Fibroblast of skin of scalp (primary cell): ENCODE measurements at places on chromosomes 2 and 18.

GRCh38 chr18:32920796-32921787, 148.3 kb upstream of the KLHL14 start:
- peak; percentile 88 for DNase-seq

GRCh38 chr2:130391058-130391871, 35.4 kb downstream of the PTPN18 start:
- DNase-seq, result peak; percentile 82

DNA sequence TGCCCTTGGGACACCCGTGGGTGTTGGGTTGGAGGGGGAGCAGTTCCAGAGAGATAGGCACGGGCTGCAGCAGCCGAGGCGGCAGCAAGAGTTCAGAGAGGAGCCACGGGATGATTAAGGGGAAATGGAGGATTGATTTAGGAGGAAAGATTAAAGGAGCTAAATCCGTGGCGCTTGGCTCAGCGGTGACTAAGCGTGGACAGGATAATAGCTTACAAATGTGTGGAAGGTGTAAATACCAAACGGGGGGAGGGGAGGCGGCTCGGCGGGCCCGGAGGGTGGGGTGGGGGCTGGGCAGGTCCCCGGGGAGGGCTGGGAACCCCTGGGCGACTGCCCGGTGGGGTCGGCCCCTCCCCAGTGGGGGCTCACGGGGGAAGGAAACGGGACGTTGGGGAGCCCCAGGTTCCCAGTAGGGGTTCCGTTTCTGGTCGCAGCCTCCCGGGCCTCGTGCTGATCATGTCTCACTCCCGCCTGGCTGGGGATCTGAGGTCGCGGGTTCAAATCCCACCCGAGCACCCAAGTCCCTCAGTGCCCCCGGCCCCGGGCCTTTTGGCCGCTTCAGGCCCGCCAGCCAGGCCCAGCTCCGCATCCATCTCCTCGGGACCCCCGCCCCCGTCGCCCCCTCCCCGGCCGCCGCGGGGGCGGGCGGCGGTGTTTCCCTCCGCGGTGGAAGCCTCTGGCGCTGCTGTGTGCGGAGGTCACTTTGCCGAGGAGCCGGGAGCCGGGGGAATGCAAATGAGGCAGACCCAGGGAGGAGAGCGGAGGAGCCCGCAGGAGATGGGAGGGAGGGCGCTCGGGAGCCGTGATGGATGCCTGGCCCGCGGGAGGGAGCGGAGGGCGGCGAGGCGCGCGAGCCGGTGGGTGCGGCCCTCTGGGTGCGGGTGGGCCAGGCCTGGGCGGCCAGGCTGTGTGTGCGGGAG, 8.1 kb downstream of the ASIC4 start:
- DNase-seq, result peak; percentile 71

GRCh38 chr2:72924353-72925240, 7.3 kb downstream of the EMX1 start:
- no peak for DNase-seq

GRCh38 chr18:24802456-24802855, 342.0 kb downstream of the HRH4 start:
- DNase-seq, result no peak

GRCh38 chr2:71923887-71924533, 223.7 kb downstream of the CYP26B1 start:
- peak; percentile 63 for DNase-seq

- no peak for DNase-seq
Observed at GRCh38 chr2:147083664-147084063, 761.2 kb upstream of the ACVR2A start.

DNA sequence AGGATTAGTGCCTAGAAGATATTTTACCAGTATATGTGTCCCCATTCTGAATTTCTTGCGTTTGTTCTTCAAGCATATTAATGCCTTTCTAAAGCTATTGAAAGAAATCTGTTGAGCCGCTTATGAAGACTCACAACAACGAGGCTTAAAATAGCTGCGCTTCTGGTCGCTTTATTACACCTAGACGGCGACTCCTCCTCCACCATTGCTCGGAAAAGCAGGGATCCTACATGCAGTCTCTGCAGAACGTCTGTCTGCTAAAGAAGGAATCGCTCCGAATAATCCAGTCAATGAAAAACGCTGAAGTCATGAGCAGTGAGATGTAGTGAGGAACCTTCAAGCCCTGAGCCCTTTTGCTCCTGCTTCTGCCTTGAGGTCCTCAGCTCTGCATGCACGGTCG, 94.8 kb upstream of the ZNF516 start:
- no peak for DNase-seq

DNA sequence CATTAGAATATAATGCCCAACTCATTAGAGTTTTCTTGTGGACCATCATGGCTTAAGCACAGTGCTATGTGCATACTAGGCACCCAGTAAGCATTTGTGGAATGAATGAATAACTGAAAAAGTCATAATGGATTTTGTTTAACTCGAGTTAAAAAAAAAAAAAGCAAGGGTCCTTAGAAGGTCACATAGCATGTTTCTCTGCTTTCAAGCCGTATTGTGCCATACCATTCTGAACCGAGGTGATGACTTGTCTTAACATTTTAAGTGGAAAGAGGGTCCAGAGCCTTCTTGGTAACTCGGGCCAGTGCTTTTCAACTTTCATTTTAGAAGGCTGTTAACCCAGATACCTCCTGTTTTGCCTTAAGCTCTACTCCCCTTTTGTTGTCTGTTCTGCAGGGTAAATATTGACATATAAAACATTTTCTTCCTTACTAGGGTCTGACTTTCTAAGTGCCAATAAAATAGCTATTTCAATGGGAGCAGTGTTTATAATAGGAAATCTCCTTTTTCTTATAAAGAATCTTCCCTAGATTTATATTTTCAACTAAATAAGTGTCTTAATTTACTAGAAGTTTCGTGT, 787 bp upstream of the ADGRF3 start:
- peak; percentile 27 for DNase-seq

- peak; percentile 25 for DNase-seq
Observed at GRCh38 chr2:32009516-32010256, 1.1 kb downstream of the MEMO1 start.

- DNase-seq, result peak; percentile 48
Observed at GRCh38 chr2:150586858-150587257, 99.4 kb upstream of the RND3 start.

DNA sequence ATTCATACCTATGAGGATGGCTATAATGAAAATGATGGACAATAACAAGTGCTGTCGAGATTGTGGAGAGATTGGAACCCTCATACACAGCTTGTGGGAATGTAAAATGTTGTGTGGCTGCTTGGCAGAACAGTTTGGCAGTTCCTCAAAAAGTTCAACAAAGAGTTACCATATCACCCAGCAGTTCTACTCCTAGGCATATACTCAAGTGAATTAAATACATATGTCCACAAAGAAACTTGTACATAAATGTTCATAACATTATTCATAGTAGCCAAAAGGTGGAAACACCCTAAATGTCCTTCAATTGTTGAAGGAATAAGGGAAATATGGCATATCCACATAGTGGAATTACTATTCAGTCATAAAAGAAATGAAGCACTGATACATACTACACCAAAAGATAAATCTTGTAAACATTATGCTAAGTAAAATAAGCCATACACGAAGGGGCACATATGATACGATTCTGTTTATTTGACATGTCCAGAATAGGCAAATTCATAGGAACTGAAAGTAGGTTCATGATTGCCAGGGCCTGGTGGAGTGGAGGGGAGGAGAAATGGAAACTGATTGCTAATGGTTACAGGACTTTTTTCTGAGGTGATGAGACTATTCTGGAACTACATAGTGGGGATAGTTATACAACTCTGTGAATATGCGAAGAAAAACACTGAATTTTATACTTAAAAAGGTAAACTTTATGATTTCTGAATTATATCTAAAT, 92.1 kb downstream of the ADAM23 start:
- DNase-seq, result no peak

DNA sequence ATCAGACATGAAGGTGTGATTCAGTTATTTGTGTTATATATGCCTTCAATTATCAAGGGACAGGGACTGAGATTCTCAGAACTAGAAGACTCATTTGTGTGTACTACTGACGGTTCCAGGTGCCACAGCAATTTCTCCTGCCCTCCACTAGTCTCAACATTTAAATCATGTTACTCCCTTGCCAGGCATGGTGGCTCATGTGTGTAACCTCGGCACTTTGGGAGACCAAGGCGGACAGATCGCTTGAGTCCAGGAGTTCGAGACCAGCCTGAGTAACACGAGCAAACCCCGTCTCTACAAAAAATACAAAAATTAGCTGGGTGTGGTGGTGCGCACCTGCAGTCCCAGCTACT, 1.1 kb downstream of the CNDP2 start:
- DNase-seq, result no peak

DNA sequence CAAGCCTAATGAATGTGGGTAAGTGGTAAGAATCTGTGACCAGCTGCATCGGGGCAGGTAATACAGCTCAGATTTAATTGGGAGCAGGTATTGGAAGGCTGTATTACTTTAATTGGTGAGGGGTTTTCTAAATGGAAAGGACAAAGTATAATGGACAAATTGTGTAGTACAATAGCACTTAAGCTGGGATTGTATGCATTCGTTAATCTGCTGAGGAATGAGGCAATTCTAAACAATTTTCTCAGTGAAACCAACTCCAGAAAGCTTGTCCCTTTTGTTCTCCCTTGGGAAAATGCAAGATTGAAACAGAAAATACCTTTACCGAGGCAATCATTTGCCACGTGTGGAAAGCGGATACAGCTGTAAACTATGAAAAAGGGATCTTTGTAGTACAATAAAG, 801.6 kb upstream of the POU3F3 start:
- no peak for DNase-seq

GRCh38 chr2:102615620-102616436, 3.5 kb upstream of the SLC9A2 start:
- peak; percentile 65 for DNase-seq

DNA sequence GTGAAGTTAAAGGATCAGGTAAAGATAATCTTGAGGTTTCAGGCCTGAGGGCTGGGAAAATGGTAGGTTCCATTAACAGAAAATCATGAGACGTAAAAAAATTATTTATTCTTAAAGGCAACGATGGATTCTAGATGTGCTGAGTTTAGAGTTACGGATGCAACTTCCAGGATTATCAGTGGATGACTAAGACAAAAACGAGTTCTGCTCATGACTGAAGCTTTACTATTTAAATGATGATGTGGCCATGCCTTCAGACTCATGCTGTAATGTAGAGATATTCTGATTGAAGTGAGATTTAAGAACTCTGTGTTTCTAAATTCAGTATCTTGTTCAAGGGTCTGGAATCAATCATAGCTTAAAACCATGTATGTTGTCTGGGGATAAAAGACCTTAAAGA, 5.0 kb downstream of the TMEM237 start:
- DNase-seq, result no peak

GRCh38 chr2:181308766-181309515, 148.2 kb upstream of the ITGA4 start:
- DNase-seq, result peak; percentile 4

DNA sequence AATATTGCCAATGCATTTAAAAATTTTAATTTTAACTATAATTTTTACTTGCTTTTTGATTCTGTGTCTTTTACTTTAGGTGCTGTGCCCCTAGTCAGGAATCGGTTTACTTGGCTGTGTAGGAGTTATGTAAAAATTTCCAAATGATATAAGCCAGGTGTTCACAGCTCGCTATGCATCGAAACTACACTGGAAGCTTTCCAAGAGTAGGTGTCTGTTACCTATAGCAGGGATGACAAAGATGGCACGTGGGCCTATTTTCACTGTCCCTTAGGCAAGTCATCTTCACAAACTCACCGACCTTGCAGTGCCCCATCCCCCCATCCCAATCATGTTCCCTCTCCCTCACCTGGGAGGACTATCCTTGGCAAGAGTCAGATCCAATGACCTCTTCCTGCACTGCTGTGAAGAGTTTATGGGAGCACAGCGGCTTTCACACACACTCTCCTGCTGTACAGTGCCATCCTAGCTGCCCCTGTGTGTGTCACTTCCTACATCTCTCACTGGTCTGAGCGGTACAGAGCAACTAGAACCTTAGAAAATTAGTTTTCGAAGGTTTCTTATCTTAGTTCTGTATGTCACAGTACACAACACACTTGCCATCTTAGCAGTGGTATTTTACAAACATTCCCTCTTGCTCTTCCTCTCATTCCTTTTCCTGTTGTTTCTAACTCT, 49.2 kb upstream of the NAB1 start:
- no peak for DNase-seq

- no peak for DNase-seq
Observed at GRCh38 chr2:11616851-11617415, 53.1 kb downstream of the NTSR2 start.

- no peak for DNase-seq
Observed at GRCh38 chr18:40849886-40850285, 1105.1 kb upstream of the PIK3C3 start.

DNA sequence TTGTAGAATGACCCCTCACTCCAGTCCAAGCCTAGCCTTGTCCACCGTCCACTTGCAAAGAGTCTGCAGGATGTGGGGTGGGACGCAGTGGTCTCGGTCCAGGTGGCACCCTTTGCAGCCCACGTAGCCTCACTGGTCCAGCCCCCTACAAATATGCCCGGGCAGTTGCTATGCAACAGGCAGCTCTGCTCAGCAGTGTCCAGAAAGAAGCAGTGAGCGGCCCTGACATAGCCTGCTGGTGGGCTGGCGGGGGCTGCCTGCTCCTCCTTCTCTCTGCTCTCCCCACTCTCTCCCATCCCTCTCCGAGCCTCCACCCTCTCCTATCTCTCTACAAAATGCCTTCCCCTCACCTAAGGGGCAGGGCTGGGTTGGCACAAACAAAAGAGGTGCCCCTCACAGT, 233.4 kb downstream of the CELF4 start:
- no peak for DNase-seq

DNA sequence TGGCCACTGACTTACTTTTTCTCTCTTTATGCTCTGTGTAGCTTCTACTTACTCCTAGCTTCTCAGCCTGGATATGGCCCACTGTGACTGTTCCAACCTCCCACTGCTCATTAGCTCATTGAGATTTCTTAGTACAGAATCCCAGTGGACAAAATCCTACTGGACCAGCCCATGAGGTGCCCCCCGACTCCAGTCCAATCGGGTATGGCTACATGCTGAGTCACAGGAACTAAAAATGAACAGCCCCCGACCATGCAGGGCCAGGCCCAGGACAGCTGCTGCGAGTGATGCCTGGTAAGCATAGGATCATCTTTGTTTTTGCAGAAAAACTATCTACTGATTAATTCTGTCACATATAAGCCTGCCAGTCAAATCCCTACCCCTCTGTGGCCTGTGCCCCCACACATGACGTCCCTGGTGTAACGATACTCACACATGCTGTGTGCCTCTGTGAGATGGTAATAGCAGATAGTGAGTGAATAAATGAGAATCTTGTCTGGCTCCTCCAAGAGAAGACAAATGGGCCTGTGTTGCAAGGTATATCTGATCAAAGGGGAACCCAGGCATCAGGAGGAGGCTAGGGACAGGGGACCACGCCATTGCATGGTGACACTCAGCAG, 85.9 kb upstream of the KLF7 start:
- DNase-seq, result peak; percentile 58

DNA sequence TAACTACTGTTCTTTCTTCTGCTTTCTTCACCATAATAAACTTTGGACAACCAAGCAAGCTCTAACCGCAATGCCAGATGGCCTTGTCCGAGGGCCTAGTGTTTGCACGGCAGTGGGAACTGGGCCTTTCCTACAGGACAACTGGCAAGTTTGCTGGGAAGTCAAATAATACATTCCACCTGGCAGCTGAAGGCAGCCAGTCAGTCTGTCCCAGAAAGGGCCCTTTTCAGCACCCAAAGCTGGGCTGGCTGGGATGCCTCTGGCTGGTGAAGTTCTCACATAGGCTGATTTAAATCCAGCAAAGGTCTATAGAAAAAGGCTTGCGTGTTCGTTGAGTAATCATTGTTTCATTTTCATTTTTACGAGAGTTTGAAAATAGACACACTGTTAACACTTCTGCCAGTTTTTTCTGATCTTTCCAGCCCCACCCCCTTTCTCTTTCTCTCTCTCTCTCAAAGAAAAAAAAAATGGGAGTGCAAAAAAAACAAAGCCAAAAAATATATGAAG, 110.0 kb upstream of the EPAS1 start:
- peak; percentile 41 for DNase-seq

GRCh38 chr18:10851824-10852319, 297.5 kb downstream of the PIEZO2 start:
- peak; percentile 68 for DNase-seq
